ENCODE measurements at places on chromosomes 2 and 18.

GRCh38 chr18:9943311-9943710 is 29.5 kb downstream of the VAPA start:
- DNase-seq, result no peak

GRCh38 chr2:191009541-191010374 is 4.2 kb downstream of the STAT1 start:
- DNase-seq, result no peak

GRCh38 chr2:127254386-127254981 is 34.4 kb upstream of the CYP27C1 start:
- no peak for DNase-seq

- DNase-seq, result no peak
These were observed 33.0 kb upstream of the IER3IP1 start for GRCh38 chr18:47209171-47209570.

DNA sequence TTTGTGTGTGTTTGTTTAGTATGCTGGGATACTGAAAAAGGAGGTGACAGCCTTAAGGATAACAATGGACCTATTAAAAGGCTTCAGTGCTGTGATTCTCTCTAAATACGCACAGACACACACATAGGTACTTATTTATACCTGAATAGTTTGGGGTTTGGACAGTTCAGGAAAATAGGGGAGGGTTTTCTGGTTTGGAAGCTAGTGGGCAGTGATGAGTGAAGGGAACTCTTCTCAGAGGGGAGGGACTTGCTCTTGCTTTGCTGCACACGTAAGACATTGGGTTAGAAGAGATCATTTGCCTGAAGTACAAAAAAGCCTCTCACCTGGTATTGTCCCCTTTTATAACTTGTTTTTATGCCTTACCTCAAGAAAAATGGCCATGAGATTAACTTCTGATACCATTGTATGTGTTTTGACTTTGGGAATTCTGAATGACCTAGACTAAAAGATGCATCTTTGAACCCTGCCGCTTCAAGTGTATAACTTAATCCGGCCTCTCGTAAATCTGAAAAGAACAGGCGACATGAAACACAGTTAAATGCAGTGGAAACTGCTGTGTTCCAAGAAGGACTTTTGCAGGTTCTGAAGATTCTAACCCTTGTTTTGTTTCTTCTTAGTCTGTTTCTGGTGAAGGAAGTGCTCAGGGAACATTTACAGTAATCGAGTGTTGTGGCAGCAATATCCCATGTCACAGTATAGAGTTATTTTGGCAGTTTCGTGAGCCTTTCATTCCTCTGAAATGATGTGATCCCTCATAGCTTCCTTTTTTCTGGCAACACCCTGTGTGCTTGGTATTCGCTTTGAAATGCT is 2.5 kb downstream of the CRIM1 start:
- DNase-seq, result peak; percentile 85

- no peak for DNase-seq
These were observed 33.1 kb downstream of the RBFA start for GRCh38 chr18:80067321-80067720.

DNA sequence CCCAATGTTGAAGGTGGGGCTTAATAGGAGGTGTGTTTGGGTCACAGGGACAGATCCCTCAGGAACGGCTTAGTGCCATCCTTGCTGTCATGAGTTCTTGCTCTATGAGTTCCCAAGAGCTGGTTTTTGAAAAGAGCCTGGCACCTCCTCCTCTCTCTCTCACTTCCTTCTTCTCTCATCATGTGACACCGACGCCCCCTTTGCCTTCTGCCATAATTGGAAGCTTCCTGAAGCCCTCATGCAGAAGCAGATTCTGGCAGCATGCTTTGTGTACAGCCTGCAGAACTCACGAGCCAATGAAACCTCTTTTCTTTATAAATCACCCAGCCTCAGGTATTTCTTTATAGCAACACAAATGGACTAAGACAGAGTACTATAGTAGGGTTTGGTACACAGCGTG is 100.4 kb upstream of the SH3BP4 start:
- DNase-seq, result no peak

- DNase-seq, result no peak
These were observed 139.6 kb downstream of the TCF4 start for GRCh38 chr18:55448420-55448819.

DNA sequence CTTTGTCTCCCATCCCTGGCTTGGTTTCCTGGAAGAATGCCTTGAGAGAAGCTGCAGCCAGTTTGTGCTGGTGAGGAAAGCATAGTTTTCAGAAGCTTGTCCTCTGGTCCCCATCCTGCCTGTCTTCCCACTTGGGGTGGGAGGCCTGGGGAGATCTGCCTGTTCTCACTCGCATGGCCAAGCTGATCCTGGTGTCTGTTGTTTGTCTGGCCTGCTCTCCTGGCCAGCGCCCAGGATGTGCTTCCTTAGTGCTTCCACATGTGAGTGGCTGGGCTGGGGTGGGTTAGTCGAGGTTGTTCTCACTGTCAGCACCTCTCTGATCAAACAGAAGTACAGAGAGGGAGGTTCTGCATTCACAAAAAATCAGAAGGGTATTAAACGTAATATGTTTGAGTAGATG is 49.5 kb downstream of the PTPRM start:
- DNase-seq, result no peak

DNA sequence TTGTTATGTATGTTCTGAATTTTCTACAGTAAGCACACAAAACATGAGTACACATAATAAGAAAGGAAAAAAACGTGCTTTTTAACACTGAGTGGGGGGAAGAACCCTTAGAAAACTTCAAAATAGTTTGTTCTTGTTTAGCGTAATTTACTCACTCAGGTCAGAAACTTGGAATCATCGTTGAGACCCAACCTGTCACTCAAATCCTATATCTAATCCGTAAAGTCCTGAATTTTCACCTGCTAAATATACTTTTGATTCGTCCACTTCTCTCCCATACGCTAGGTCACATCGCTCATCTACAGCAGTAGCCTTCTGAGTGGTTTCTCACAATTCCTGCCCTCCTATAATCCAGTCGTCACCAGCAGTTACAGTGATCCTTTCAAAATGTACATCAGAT is 767 bp downstream of the TPRKB start:
- peak; percentile 29 for DNase-seq

GRCh38 chr18:45521136-45521535 is 94.1 kb upstream of the SLC14A2 start:
- no peak for DNase-seq

DNA sequence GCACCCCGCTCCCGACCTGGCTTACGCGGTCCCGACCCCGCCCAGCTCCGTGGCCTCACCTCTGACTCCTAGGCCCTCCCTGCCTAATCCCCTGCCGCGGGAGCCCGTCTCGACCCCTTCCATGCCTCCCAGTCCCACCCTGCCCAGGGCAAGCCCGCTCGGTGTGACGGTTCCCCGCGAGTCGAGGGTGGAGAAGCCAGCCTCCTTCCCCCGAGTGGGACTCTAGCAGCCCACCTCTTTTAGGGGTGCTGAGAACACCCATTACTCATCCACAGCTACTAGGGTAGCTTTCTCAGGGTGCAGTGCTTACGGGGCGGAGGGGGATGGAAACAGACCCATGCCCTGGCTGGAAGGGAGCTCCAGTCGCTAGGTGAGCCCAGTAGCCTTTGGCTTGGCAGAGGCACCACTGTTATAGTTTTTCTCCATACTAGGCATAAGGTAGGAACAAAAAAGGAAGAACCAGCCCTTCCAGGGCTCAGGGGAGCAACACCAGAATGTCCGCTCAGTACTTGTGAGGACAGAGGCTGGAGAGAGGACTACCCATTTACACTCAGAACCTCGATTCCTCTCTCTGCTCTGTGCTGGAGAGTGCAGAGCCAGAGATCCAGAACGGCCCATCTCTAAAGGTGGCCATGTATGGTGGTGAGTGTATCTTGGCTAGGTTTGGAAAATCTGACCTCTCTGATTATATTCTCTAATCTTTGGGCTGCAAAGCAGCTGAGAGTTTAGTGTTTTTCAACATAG is 606 bp downstream of the AGBL5 start:
- DNase-seq, result no peak

DNA sequence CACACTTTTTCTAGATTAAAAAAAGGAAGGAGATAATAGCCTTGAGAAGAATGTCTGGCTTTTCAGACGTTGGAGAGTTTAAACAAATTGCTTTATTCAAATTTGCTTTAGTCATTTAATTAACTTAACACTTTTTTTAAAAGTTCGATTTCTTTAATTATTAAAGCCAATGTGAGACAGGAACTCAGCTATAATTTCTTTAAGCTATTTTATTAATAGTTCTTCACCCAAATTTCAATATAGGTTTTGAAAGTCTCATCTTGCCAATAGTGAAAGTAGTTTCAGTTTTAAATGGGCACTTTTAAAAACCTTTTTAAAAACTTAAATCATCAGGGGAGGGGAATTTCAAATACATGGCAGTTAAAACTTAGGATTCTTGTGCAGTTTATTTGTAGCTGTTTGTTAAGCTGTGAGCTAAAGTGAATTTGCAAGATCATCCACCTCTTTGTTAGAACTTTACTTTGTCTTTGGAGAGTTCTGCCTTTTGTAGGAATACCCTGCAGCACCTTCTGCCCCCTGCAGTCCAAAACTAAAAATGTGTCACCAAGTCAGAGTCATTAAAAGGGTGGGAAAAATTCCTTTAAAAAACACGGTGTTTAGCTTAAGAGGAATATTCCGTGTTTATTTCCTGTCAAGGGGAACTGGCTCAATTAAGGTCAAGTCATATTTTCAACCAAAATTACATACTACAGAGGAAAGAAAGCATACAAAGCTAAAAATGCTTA is 4.6 kb downstream of the TGIF1 start:
- DNase-seq, result peak; percentile 65

DNA sequence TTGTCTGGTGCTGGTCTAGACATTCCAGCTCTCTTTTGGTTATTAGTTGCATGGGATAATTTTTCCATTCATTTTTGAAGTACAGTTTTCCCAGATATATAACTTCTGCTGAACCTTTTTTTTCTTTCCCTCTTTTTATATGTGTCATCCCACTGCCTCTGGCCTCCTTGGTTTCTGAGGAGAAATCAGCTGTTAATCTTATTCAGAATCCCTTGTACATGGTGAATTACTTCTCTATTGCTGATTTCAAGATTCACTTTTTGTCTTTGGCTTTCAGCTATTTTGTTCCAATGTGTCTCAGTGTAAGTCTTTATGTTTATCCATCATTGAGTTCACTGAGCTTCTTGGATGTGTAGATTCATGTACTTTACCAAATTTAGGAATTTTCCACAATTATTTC is 99.7 kb downstream of the ARHGEF4 start:
- no peak for DNase-seq

GRCh38 chr2:85666435-85667316 is 1.3 kb downstream of the SFTPB start:
- DNase-seq, result no peak

GRCh38 chr2:133660510-133660909 is 92.2 kb upstream of the NCKAP5 start:
- no peak for DNase-seq

GRCh38 chr18:61085761-61086160 is 247.5 kb upstream of the CDH20 start:
- no peak for DNase-seq

GRCh38 chr2:149050188-149050587 is 11.7 kb downstream of the LYPD6B start:
- DNase-seq, result no peak

DNA sequence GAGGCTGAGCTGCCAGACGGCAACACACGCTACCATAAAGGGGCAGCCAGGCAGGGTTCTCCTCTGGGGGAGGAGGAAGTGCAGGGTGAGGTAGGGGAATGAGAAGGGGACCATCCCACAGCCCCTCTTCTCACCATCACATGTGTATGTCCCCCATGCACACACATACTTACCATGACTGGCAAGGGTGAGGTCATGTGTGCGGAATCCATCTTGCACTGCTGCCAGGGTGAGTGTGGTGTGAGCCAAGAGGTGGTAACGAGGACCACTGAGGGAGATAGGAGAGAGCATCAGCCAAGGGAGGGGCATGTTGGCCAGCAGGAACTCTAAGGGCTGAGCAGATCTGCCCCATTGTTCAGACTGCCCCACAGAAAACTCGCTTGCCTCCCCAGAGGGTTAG is 7.1 kb downstream of the WDR54 start:
- DNase-seq, result no peak

DNA sequence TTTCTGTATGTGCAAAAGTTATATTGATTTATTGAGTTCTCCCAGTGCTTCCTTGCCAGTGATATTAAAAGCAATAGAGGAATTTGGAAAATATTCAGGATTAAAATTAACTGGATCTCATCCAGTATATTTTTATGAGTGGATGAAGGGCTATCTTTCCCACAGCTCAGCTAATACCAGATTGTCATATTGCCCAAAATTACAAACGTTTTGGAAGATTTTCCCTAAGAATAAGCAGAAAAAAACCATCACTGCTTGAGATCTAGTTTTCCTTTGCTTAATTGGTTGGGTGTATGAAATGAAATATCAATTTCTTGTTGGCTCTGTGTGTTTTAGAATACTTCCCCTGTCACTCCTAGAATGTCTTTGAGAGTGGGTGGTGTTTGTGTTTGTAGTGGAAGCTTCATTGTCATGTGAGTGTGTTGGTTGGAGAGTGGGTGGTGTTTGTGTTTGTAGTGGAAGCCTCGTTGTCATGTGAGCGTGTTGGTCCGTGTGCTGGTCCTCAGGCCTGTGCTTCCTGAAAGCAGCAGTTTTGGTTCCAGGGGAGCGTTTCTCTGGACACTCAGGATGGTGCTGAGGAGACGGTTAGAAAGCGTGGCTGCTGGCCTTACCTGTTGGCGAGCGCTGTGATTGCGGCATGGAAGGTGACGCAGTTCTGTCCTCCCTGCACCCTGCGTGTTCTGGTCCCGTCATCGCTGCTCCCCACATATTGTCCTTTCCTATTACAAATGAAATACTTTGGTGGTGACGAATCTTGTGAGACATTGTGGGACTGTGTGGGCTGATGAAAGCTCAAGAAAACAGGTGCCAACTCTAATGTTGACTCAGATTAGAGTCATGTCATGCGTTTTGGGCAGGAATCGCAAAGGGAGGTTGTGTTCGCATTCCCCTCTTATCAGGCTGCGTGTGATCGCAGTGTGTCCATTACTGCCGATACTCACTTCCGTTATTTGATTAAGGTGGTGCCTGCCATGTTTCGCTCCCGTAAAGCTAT is 12.4 kb downstream of the ASB1 start:
- DNase-seq, result peak; percentile 99

DNA sequence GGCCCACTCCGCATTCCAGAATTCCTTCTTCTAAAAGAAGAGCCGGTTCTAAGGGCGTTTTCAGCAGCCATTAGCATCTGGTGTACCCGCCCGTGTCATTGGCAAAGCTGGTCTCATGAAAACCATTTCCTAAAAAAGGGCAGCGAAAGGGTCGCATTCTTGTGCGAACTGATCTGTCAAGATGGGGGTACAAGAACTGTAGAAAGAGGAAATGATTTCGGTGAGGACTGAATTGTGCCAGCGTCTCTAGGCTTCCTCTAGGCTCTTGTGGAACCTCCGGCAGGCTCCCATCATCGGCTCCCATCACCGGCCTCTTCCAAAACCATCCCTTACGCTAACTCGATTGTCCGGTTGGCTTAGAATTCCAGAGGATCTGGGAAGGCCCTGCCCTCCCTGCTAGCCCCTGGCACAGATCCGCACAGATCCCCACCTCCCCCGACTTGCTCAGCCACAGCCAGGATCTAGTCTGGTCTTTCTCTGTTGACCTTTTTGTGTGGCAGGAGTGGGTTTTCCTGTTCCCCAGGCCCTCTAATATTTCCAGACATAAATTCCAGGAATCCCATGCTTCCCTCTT is 1.3 kb downstream of the RAB31 start:
- DNase-seq, result no peak

All from ACHN (cell line).